ENCODE measurements at places on chromosomes 2 and 18. TPM values are rescaled to one million over a fixed set of nuclear protein-coding genes. Genes with fewer than 3 reads are reported as not detected.

The AGAP1 gene
- 47.4 TPM for total RNA-seq

The HTR2B gene
- 46.4 TPM for total RNA-seq

The ANKRD23 gene
- 2.2 TPM for total RNA-seq

DNA sequence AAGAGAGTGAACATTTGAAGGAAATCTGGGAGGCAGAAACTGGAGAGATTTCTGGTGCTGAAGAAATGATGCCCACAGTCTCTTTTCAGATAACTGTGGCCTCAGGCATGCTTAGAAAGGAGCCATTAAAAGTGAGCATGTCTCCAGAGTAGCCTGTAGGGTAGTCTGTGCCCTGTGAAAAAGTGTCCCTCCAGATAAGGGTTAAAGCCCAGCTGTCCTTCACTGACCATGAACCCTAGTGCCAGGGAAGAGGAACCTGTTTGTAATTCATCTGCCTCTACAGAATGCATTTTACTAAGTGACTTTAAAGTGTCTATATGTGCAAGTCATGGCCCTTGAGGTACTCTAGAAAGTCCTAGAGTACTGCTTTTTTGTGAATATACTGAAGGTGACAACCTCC lies 30.5 kb upstream of the EHBP1 start:
- peak; percentile 72 for DNase-seq
- H3K4me3 ChIP-seq = no peak overlapping the region
- H3K4me1 ChIP-seq = peaks cover 12% of the 10 kb centered on the region
- H3K27me3 ChIP-seq = no peaks in the 10 kb centered on the region
- no peaks in the 10 kb centered on the region for H3K36me3 ChIP-seq

- no peaks in the 10 kb centered on the region for H3K27me3 ChIP-seq
- no peaks in the 10 kb centered on the region for H3K4me1 ChIP-seq
- H3K36me3 ChIP-seq = no peaks in the 10 kb centered on the region
- peak; percentile 85 for DNase-seq
- H3K4me3 ChIP-seq = no peak overlapping the region
Measured at GRCh38 chr2:221792971-221793521, 220.9 kb upstream of the EPHA4 start.

- no peak for DNase-seq
- peaks cover 8% of the 10 kb centered on the region for H3K4me1 ChIP-seq
Measured at GRCh38 chr2:85933753-85934594, 45.2 kb upstream of the ST3GAL5 start.
